Left hindlimb (tissue), 1 donor: ENCODE measurements at places on chromosomes 12 and 14.

DNA sequence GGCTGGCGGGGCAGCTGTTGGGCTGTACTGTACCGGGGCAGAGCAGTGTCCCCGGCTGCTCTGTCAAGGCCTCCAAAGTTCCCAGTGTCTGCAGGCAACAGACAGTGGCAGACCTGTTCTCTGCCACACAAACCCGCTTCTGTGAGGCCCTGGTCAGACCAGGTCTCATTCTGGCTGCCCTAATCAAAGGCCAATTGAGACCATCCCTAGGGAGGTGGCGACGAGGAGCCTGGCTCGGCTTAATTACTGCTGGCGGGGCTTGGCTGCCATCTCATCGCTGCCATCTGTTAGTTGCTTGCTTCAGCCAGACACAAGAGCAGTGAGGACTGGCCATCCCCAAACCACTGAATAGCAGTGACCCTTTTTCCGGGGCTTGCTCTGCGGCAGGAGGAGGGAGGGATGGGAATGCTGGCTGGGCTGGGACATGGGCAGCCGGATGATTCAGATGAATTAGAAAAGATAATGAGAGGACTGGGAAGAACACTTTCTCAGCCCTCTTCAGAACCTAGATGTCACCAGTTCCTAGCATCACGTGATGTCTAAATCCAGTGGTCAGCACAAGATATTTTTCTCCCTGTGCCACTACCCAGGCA lies 24.5 kb downstream of the ERG28 start:
- peak; percentile 76 for DNase-seq

- DNase-seq = no peak
Measured at GRCh38 chr12:113271466-113271852, 50.2 kb downstream of the TPCN1 start.

DNA sequence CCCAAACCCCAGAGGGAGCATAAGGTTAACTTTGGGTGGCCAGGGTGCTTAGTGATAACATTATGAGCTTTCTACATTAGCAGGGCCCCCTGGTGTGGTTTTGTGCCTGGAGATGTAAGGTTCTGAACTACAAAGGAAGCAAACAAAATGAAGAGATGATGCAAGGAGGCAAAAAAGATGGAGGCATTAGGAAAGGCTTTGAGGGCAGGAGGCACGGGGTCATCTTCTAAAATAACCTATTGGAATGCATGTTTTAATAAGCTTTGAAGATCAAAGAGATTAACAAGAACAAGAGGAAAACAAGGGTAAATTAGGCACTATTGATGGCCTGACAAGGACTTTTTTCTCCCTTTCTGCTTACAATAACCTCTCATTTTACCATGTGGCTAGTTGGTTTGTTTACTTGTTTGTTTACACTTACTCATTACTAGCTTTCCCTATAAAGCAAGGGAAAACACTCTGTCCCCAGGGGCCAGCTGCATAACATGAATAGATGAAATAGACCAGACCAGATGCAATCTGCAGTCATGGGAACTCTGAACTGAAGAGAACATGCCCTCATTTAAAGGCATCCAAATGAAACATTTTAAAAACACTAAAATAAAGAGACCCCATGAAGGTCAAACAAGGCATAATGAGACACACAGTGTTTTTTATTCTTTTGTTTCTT lies 390.3 kb downstream of the DIO2 start:
- no peak for DNase-seq

DNA sequence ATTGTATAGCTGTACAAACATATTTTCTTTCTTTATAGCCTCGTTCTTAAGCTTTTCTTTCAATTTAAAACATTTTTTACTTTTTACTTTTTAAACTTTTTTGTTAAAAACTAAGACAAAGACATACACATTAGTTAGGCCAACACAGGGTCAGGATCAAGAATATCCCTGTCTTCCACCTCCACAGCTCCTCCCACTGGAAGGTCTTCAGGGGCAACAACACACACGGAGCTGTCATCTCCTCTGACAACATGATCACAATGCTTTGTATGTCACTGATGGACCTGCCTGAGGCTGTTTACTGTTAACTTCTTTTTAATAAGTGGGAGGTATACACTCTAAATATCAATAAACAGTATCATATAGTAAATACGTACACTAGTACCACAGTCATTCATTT lies 191.3 kb downstream of the SYT10 start:
- no peak for DNase-seq

DNA sequence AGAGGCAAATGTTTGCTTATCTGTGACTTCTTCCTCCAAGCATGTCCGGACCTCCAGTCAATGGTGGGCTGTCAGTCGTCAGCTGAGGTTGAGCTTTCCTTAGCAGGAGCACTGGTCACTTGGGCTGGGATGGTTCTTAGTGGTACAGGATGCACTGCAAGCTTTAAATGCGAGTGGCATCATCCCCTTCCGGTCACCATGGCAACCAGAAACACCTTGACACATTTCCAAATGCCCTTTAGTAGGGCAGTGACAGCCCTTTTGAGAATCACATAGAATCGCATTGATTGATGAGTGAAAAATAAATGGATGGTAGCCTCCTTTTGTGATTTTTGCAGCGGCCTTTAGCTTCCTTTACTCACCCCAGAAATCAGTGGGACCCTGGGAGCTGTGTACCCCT lies 24.1 kb downstream of the NTF3 start:
- no peak for DNase-seq

GRCh38 chr12:89333564-89334252 lies 18.6 kb downstream of the DUSP6 start:
- no peak for DNase-seq

- DNase-seq = no peak
Measured at GRCh38 chr12:31533470-31533869, 57.5 kb downstream of the DENND5B start.

GRCh38 chr12:1605129-1606020 lies 11.0 kb upstream of the FBXL14 start:
- peak; percentile 72 for DNase-seq

GRCh38 chr12:107864235-107864634 lies 89.7 kb downstream of the ASCL4 start:
- no peak for DNase-seq

DNA sequence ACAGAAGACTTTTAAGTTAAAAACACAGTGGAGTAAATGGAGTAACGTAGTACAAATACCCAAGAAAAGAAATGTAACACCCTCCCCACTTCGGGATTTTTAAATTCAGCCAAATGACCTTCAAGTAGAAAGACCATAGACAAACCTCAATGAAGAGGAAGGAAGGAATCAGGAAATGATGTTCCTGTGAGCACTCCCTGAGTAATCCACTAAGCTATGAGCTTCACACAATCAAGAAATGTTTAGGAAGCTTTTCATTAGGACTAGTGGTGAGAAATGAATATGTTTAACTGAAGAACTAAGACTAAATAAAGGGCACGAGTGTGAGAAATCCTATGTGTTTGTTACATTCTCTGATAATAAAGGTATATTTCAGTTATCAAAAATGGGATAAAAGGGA lies 10.1 kb downstream of the TCL1A start:
- no peak for DNase-seq

- no peak for DNase-seq
Measured at GRCh38 chr14:100776681-100777365, 49.1 kb upstream of the MEG3 start.

DNA sequence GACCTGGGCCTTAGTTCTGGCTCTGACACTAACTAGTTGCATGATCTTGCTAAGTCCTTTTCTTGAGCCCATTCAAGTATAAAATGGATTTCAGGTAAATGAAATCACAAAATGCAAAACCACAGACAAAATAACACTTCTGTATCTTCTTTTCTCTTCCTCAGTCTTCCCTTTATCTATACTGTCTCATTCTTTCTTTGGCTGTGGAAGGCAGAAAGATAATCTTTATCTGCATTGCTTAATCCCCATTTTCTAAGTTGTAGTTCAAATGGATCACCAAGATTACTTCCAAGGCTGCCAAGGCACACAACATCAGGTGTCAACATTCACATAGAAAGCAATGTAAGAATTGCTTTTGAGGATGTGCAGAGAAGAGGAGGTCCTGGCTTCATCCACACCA lies 30.3 kb downstream of the TESPA1 start:
- DNase-seq = no peak

DNA sequence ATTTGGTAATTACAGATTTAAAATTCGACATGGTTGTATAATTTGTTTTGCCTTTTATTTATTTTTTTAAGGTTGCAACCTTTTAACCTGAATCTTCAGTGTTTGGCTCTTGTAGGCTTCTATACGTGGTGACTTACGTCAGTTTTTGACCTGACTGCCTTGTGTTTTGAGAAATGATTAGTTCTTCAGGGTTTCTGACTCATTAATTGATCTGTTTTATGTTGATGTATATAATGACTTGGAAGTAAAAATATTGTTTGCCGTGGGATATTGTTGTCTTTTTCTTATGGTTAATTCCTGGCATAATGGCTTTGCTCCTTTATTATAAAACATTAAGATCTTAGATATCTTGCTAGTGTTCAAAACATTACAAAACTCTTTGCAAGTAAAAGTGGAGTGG lies 2.5 kb downstream of the RASSF8 start:
- no peak for DNase-seq

- no peak for DNase-seq
Measured at GRCh38 chr12:7609495-7609894, 56.2 kb downstream of the APOBEC1 start.

- no peak for DNase-seq
Measured at GRCh38 chr12:102468261-102468915, 12.0 kb downstream of the IGF1 start.

GRCh38 chr12:108399514-108399913 lies 60.4 kb upstream of the CMKLR1 start:
- DNase-seq = no peak

DNA sequence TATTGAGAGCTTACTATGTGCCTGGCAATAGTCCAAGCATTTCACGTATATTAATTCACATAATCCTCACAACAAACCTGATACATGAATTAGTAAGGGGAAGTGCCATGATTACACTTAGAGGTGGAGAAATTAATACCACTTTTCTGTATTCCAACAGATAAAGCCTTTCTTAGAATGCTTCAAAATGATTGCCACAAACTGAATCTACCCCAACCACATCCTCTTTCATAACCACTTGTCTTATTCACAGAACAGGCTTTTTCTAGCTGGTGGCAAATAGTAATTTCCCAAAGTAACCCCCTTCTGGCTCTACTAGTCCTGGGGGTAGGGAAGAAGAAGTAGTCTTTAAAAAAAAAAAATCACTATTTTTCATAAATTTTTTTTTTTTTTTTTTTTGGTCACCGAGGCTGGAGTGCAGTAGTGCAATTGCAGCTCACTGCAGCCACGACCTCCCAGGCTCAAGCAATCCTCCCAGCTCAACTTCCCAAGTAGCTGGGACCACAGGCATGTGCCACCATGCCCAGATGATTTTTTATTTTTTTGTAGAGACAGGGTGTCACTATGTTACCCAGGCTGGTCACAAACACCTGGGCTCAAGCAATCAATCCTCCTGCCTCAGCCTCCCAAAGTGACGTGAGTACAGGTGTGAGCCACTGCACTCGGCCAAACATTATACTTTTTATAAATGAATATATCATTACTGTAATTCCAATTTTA lies 59.0 kb upstream of the ARID2 start:
- DNase-seq = no peak
